ENCODE measurements at places on chromosomes 7 and 10.

- no peak for DNase-seq
These were observed 115.6 kb downstream of the LHFPL3 start for GRCh38 chr7:104444017-104444416.

DNA sequence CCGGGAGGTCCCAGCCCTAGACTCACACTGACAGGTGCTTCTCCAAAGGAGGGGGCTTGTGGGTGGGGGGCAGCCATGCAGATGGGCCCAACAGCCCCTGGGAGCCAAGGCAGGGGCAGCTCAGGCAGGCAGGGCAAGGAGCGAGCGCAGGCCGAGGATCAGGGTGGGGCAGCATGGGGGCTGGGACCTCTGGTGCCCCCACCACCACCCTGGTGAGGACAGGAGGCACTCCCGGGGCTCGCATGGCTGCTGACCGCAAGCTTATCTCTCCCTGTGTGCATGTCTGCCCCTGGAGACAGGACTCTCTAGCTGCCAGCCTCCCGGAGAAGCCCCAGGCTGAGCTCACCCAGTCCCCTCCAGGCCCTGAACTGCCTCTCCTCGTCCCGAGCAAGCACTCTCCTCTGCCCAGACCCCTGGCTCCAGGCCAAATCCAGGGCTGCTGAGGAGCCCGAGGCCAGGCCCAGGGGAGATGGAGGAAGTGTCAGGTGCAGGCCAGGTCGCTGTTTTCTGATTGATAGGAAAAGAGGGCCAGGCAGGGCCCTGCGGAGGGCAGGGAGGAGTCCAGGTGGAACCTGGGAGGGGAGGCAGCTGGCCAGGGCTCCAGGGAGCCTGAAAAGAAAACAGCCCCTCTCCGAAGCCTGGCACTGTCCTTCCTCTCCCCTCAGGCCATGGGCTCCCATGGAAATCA lies 39.0 kb downstream of the PDGFA start:
- DNase-seq: no peak

- DNase-seq: no peak
These were observed 37.0 kb upstream of the NRF1 start for GRCh38 chr7:129574487-129574886.

GRCh38 chr10:6912424-6912823 lies 332.3 kb upstream of the PRKCQ start:
- no peak for DNase-seq

DNA sequence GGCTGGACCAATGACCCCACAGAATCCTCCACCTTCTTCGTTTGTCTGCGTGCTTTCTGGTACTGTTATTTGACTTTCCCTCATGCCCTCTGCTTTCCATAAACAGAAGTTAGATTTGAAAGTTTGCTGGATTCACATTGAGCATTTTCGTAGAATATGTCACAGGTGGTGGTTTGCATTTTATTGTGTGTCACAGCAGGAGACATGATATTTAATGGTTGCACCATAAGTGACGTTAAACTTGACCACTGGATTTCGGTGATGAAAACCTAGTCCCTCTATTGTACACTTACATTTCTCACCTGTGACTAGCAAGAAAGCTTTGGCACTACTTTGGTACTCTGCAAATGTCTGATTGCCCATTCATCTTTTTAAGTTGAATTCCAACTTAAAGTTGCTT lies 15.2 kb upstream of the MKX start:
- DNase-seq: no peak

GRCh38 chr7:72244826-72245398 lies 167.2 kb downstream of the CALN1 start:
- DNase-seq: no peak

DNA sequence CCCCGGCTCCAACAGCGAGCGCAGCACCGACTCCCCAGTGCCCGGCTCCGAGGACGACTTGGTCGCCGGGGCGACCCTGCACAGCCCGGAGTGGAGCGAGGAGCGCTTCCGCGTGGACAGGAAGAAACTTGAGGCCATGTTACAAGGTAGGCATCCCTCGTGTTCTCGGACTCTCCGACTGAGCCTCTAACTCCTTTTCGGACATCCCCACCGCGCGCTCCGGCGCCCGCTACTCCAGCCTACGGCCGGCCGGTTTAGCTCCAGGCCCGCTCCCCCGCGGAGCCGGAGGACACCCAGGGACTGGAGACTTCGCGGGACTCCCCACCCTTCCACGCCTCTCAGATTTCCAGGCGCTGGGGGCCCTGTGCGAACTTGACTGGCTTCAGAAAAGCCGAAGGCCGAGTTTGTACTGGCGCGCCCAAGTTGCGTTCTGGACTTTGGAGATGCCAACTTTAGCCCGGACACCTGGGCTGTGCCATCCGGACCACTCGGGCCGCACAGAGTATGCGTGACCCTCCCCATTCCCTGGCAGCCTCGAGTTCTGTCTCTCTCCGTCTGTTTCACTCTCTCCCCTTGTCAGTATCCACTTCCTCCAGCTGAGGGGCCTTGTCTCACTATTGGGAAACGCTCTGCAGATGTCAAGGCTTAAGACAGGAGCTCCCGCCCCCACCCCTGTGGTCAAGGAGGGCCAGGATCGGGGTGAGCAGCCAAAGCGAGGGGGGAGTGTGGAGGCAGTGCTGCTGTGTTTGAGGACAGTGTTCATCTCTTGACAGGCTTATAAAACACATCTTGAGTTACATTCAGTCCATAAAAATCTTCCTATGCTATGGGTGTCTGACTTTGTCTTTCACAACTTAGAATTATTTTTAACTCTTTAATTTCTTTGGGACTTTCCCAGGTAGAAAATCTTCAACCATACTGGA lies 777 bp downstream of the BICC1 start:
- no peak for DNase-seq

GRCh38 chr10:98430427-98430826 lies 15.4 kb upstream of the PYROXD2 start:
- DNase-seq: no peak

- DNase-seq: no peak
These were observed 99.5 kb downstream of the SFMBT2 start for GRCh38 chr10:7311218-7311849.

DNA sequence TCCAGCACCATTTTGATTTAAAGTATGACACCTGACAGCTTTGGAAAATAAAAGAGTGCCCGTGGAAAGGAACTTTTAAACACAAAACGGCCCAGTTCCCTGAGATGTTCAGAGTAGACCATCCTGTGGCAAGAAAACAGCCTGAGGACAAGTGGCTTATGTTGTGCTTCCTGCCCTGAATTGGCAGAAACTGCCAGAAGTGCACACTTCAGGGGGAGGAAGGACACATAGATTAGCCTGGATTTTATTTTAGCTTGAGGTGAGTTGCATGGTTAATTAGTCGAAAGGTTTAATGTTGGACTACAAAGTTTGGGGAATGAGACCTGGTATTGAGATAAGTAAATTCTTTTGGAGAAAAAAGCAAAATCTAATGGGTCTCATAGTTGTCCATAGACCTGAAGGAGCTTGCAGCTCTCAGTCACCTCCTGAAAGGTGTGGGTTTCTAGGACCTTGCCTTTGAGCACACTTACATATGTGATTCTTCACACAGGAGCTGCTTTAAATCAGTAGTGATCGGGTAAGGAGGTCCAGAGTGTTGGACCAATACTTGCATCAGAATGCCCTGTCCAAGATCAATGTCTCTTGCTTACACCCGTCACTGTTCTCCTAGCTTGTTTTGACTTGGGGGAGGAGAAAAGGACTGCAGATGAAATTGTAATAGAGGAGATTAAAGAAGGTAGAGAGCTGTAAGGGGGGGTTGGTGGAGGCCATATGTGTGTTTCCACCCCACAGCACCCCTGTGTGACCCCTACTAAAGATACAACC lies 4.9 kb downstream of the ITIH2 start:
- DNase-seq: no peak

- no peak for DNase-seq
These were observed 57.5 kb downstream of the MDFIC start for GRCh38 chr7:114979388-114979787.

- DNase-seq: no peak
These were observed 81.6 kb upstream of the PFKP start for GRCh38 chr10:2985729-2986232.

GRCh38 chr7:112930787-112931186 lies 140.6 kb upstream of the TMEM168 start:
- DNase-seq: no peak

DNA sequence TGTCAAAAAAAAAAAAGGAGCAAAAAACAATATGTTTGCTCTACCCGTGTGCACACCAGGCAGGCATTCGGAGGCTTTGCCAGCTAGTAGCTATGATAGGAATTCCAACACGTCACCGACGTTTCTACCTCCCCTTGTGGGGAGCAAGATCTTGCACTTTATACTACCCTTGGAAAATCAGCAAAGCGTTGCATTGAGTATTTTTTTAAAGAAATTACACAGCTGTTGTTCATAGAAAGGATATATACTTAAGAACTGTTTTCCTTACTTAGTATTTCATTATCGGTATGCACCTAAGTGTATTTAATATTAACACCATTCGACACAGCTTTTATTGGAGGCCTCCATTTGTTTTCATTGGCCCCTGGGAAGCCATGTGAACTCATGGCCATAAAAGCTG lies 159.9 kb upstream of the MGMT start:
- DNase-seq: no peak

- no peak for DNase-seq
These were observed 134.6 kb downstream of the FAM204A start for GRCh38 chr10:118207470-118208007.

- no peak for DNase-seq
These were observed 223.7 kb downstream of the LHFPL3 start for GRCh38 chr7:104552102-104552501.

DNA sequence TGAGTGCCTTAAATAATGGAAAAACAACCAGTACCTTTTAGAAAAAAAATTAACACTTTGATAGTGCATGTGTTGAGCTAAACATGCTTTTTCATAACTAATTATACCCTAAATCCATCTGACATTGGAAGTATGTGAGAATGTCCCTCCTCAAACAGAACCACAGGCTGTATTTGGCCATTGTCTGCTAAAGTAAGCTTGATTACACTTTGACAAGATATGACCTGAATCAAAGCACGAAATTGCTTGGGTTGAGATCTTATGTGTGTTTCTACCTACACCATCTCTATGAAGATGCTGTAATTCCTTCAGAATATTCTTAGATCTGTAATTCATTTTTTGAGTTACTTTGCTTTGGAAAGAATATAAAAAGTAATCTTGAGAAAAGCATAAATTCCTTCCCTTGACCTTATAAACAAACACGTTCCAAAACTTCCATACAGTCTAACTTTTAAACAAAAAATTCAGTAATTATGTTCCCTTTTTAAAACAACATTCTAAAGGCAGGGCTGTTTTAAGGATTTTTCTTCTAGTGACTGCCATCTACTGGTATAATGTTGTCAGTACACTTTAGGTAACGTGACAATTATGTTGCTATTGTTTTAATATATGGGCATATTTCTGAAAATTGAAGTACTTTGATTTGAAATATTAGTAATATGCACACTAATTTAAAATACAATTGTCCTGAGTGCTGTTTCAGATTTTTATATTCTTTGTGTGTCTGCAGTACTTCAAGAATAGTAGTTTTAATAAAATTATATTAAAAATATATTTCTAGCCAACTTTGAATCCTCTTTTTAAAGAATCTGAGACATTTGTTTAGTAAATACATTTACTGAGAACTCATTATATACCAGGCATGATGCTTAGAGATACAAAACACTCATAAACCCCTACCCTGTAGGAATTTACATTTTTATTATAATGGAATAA lies 20.9 kb downstream of the CD36 start:
- DNase-seq: no peak

DNA sequence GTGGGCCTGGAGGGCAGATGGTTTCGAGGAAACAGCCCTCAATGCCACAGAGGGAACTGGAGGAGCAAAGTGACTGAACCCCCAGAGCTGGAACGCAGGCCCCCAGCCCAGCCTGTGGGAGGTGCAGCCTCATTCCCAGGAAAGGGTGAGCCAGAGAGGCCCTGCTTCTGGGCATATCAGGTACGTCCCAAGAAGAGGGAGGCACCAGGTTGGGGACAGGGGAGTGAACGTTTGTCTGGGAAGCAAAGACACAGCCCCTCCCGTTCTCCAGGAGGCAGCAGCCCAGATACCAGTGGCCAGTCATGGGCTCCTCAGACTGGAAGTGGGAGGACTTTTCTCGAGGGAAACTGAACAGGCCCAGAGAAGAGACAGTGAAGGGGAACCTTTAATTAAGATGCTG lies 74.3 kb upstream of the RET start:
- no peak for DNase-seq

DNA sequence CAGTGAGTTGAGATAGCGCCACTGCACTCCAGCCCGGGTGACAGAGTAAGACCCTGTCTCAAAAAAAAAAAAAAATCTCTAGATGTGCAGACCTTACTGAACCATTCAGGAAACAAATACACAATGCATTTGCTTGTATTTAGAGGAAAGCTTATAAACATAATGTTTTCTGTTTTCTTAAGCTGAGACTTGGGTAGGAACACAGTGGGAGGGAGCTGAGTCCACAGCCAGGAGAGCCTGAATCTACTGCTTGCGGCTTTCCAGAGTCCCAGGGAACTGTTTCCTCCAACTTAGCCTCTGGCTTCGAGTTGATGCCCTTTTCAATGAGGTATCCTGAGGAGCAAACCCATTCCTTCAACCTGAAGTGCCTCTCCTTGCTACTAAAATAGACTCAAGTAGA lies 83.0 kb upstream of the PITRM1 start:
- no peak for DNase-seq

GRCh38 chr10:29426420-29426819 lies 137.6 kb downstream of the LYZL1 start:
- no peak for DNase-seq

GRCh38 chr10:59333701-59334100 lies 28.6 kb downstream of the FAM13C start:
- DNase-seq: no peak

DNA sequence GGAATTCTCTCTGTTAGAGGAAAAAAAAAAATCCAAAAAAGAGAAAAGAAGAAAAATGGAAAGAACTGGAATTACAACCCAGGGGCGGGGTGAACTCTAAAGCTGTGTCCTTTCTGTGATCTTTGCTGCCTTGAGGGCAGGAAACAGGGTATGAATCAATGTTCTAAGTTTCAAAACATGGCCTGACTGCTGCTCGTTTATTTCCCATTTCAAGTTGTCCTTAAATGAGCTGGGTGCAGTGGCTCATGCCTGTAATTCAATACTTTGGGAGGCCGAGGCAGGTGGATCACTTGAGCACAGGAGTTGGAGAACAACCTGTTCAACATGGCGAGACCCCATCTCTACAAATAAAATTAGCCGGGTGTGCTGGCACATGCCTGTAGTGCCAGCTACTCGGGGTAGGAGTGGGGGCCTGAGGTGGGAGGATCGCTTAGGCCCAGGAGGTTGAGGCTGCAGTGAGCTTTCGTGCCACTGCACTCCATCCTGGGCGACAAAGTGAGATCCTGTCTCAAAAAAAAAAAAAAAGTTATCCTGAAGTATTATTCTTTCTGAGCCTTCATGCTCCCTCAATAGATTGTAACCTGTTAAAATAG lies 24.7 kb upstream of the TFAM start:
- DNase-seq: no peak

GRCh38 chr7:88310956-88311674 lies 4.4 kb upstream of the STEAP4 start:
- no peak for DNase-seq

DNA sequence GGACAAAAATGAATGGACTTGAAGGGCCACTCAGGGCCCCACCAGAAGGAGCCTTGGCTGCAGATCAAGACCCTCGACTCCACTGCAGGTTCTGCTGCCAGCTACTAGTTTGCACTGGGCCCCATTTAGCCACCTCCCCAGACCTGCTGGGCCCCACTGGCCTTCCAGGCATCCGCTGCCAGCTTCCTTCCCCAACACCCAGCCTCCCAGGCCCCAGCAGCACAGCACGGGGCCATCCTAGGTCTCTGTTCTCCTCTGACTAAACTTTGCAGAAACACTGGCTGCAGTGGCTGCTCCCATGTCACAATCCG lies 277.4 kb upstream of the KLF14 start:
- DNase-seq: no peak
